ENCODE measurements at places on chromosomes 16 and 17.

DNA sequence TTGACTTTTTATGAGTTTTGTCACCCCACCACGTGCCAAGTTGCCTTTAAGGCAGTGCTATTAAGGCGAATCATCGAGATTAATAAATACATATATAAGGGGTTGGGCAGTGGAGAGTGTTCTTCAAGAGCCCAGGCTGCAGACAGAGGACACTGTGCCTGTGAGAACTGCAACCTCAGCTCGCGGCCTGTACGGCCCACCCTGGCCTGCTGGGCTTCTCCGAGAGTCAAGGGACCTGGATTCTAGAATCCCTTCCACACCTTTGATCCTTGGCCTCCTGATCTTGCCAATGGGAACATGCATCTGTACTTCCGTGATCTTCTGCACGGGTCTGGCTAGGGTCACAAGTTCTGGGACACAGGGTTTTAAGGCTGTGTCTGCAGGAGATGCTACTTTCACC is 54.5 kb downstream of the IRX5 start:
- DNase-seq = no peak

DNA sequence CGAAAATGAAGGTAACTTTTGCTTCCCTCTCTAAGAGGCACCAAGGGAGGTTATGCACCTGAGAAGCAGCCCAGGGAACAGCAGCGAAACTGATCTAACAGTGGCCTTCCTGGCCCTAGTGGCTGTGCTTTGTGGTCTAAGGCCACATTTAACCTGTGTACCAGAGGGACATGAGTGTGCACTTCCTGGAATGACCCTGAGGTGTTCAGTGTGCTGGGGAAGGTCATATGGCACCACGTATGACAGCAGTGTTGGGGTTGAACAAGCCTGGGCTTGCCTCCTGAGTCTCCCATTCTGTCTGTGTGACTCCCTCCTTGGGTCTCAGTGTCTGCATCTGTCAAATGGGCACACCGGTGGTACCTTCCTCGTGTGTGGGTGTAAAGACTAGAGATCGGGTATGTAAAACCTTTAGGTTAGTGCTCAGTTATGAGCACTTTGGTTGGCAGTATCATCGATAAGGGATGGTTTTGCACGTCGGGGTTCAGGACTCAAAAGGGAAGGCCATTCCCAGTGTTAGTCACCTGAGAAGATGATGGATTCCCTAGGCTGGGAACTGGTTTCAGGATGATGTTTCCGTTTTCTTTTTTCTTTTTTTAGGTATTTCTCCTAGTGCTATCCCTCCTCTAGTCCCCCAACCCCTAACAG is 31.9 kb downstream of the PLCG2 start:
- DNase-seq = no peak

DNA sequence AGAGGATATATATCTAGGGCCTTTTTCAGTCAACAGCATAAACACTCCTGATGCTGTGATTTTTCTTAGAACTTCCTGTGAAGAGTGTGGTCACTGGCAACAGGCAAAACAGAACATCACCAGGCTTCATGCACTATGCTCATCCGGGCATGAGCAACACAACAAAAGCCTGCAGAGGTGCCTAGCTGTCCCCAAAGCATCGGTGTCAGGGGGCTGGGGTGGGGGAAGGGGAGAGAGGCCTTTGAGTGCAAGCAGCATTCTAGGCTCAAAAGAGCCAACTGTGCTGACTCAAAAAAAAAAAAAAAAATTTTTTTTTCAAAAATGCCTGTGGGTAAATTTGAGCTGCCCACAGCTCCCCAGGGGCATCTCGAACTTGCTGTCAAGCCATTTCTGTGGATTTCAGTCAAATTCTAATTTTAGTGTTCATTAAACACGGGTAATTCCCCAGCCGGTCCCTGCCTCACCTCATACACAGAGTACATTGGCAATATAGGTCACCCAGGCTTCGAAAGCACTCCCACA is 194.6 kb upstream of the DYNLRB2 start:
- DNase-seq = no peak

- no peak for DNase-seq
Measured at GRCh38 chr16:15542261-15542660, 100.7 kb downstream of the MARF1 start.

DNA sequence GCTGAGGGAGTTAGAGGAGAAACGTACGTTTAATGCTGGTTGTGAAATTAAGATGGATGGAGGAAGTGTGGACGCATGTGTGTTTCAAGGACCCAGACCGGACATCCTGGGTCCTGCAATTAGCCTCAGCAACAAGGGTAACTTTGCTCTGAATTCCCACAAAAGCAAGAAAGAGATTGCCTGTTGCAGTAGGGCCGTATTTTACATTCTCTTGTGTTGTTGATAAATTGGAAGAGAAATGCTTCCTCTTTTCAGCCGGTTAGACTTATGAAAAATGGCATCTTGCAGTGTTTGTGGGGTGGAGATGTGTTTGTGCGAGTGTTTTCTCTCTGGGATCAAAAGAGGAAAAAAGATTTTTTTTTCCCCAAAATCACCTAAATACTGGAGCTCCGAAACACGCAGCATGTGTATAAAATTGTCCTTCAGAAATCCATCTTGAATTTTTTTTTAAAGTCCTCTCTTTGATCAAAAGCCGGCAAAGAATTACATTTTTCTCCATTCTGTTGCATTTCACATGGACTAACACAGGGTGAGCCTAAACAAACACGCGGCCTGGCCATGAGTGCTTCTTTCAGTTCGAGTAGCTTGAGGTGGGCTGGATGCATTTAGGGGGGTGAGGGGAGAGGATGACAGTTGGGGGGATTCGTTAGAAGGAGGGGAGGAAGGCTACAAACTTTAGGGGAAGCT is 251.6 kb downstream of the C16orf95 start:
- no peak for DNase-seq

DNA sequence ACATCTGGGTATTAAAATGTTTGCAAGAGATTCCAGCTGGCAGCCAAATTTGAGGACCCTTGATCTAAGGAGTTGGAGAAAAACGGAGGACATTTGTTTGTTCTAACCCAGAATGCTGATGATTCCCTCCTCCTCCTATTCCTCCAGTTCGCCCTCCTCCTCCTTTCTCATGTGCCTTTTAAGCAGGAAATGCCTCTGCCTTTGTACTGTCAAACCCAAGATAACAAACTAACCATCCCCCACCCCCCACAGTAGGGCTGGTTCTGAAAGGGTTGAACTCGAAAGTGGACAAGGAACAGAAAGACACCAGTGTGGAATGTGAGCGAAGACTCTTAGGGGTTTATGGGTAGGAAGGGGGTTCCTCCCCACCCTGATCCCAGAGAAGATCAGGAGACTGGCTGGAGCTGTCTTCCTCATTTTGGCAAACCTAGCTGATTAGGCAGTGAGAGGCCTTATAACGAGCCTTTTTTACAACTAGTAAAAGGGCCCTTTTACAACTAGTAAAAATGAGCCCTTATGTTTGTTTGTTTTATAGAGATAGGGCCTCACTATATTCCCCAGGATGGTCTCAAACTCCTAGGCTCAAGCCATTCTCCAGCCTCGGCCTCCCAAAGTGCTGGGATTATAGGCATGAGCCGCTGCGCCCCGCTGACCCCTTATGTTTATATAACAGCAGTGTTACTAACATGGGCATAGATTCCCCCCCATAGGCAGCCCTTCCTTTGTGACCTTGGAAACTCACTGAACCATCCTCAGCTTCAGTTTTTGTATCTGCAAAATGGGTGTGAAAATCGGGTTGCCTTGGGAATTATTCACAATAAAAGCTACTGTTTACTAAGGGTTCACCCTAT is 975 bp downstream of the CHD9 start:
- no peak for DNase-seq

- DNase-seq = no peak
Measured at GRCh38 chr17:70099294-70099693, 24.3 kb downstream of the KCNJ16 start.

GRCh38 chr17:40062329-40063186 is at the start of gene THRA:
TSS of gene THRA (plus strand) at chr17:40062965. CDS start at chr17:40074489, 11,524 bp downstream.
- no peak for DNase-seq

DNA sequence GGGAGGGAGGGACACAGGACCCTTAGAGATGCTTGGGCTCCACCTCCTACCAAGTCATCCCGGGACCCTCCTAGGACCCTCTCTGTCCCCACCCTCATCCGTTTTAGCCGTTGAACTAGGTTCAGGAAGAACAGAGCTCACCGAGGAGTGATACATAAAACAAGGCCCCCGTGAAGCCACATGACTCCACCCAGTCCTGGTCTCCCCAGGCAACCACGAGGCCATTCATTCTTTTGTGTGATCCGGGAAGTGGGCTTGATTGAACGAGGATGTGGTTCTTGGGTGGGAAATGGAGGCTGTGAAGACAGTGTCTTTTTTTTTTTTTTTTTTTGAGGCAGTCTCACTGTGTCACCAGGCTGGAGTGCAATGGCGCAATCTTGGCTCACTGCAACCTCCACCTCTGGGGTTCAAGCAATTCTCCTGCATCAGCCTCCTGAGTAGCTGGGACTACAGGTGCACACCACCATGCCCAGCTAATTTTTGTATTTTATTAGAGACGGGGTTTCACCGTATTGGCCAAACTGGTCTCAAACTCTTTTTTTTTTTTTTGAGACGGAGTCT is 14.8 kb downstream of the TRARG1 start:
- no peak for DNase-seq

- no peak for DNase-seq
Measured at GRCh38 chr17:14299280-14300141, 1.4 kb upstream of the HS3ST3B1 start.

DNA sequence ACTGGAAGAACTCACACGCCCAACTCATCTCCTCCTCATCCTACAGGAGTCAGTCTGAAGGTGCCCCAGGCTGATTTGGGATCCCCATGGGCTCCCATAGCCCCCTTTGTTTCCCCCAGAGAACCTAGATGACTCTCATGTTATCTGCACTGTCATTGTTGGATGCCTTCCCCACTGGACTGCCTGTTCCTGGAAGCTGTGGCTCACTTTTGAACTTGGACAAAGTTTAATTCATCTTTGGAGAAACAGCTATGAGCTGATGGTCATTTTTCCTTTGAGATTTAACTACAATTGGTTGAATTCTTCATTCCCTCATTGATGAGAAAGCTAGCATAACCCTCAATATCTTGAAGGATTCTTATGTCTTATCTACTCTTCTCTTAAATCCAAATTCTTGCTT is 186.6 kb downstream of the SALL1 start:
- no peak for DNase-seq

GRCh38 chr17:3986270-3986938 is 22.2 kb upstream of the ATP2A3 start:
- no peak for DNase-seq

- DNase-seq = no peak
Measured at GRCh38 chr17:40818343-40818732, 4.1 kb downstream of the KRT10 start.

DNA sequence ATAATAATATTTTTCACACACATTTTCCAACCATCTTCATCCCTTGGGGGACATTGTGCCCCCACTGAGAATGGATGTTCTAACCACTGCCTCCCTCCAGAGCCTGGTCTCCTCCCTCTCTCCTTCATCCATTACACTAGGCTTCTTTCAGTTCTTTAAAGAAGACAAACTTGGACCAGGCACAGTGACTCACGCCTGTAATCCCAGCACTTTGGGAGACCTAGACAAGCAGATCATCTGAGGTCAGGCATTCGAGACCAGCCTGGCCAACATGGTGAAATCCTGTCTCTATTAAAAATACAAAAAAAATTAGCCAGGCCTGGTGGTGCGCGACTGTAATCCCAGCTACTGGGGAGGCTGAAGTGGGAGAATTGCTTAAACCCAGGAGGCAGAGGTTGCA is 6.5 kb downstream of the ALOX15 start:
- no peak for DNase-seq

GRCh38 chr17:63820963-63821561 is 6.2 kb upstream of the PSMC5 start:
- no peak for DNase-seq

GRCh38 chr17:19618015-19618414 is 30.5 kb upstream of the ALDH3A2 start:
- DNase-seq = no peak

- no peak for DNase-seq
Measured at GRCh38 chr16:1054660-1055556, 17.6 kb upstream of the SSTR5 start.

GRCh38 chr16:77663711-77664110 is 58.6 kb upstream of the NUDT7 start:
- no peak for DNase-seq

- no peak for DNase-seq
Measured at GRCh38 chr17:54482843-54483242, 417.8 kb upstream of the TOM1L1 start.

All from right renal cortex interstitium (tissue), 3 donors.